ENCODE measurements at places on chromosomes 5 and 9.
A peak's percentile ranks its signal among the peaks of the same experiment; 100 is the strongest.

- DNase-seq = no peak
These were observed 213.0 kb downstream of the FBXL17 start for GRCh38 chr5:108168915-108169314.

DNA sequence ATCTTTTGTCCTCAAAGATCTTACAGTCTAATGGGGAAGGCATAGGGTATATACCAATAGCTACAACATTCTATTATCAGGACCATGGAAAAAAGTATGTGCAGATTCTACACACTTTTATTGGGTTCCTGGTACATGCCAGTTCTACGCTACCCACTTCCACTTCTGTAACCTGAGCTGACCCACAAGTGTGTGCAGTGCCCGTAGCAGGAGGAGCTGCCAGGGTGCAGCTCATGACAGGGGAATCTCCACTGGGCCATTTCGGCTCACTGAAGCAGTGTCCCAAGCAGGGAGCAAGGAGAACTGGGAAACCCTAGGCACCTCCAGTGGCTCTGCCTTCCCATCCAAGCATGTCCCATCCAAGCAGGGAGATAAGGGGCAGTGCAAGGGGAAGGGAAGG lies 60.4 kb downstream of the FOXI1 start:
- no peak for DNase-seq

GRCh38 chr9:130027533-130028365 lies 15.2 kb downstream of the FNBP1 start:
- no peak for DNase-seq

GRCh38 chr5:171747061-171747859 lies 38.4 kb upstream of the SMIM23 start:
- no peak for DNase-seq

DNA sequence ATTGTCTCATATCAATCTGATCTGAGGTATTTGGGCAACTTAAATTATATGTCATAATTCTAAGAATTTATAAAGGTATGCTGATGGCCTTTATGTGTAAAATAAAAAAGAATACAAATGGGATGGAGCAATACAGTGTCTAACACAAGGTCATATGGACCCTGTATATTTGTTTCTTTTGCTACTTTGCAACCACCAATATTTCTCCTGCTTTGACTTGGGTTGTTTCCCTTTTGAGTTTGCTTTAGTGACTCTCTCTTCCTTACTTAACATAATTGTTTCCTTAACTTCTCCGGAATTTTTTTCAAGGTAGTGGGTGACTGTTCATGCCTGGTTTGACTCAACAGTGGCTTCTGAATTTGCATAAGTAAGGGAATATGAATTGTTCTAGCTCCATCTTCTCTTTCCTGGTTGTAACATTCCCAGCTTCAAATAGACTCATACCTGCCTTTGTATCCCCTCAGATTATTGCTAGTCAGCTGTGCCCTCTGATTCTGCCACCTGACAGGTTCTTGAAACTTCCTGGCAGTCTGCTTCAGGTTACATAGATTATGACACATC lies 30.2 kb upstream of the ANXA1 start:
- DNase-seq = no peak

- DNase-seq = no peak
These were observed 50.5 kb downstream of the HACD4 start for GRCh38 chr9:20980832-20981455.

DNA sequence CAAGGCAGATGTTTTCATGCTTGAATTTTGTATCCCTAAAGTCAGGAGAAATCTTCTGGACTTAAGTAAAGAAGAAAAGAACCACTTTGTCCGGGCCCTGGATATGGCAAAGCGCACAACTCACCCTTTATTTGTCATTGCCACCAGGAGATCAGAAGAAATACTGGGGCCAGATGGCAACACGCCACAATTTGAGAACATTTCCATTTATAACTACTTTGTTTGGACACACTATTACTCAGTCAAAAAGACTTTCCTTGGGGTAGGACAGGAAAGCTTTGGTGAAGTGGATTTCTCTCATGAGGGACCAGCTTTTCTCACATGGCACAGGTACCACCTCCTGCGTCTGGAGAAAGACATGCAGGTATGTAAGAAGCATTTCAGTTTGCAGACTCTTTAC lies 2.3 kb downstream of the TYRP1 start:
- no peak for DNase-seq

DNA sequence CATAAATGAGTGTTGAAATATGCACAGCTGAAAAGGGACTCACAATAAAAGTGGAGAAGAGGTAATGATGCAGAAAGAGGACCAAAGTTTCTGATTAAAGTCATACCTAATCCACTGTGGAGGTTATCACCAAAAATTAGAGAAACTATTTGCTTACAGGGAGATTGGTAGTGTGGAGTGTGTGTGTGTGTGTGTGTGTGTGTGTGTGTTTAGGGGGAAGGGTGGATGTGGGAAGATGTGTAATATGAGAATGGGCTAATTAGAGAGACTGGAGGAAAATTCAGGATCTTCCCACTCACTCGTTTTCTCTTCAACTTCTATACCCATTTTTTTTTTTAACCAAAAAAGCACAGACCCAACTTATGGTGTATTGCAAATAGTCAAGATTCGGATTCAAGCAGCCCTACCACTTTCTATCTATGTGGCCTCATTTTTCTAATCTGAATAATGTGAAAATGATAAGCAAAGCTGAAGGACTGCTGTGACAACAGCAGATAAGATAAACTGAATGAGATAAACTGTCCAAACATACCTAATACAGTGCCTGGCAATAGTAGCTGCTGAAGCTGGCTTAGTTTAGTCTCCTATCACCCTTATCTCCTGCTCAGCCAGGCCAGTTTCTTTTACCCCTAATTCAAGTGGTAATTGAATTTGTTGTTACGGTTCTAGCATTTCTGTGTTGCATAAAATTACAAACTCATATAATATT lies 501.1 kb downstream of the KDM4C start:
- no peak for DNase-seq

DNA sequence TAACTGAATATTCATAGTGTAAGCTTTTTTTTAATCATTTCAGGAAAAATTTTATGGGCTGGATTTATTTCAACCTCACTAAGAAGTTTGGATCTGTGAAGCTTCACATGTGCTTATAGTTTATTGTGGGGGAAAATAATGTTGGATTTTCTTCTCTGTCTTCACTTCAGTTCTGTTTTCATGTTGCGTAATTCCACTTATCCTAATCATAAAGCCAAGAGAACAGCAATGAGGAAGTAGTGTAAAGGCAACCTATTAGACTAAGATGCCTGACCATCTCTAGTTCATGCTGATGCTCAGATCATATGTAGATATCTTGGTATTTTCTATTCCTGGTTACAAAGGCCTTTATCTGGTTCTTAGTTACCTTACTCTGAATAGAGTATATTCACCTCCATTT lies 50.0 kb downstream of the CD180 start:
- no peak for DNase-seq

- no peak for DNase-seq
These were observed 83.9 kb upstream of the CXCL14 start for GRCh38 chr5:135662683-135663082.

DNA sequence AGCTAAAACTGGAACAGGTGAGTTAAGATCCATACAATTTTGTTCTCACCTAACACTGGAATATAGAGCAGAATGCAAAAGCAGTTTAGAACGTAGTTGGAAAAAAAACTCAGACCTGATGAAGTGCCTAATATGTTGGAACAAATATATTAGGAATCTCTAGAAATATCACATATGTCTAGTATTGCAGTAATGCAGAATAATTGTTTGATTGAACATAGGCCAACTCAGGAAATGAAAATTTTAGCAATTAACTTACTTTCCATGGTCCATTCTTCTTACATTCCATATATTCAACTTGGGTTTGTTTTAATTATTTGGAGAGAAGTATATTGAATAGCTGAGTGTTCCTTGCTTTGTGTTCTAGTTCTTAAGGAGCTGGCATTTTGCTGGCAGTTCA lies 111.8 kb upstream of the ADAMTSL1 start:
- no peak for DNase-seq

- no peak for DNase-seq
These were observed 4.2 kb downstream of the ZBTB43 start for GRCh38 chr9:126809068-126809467.

DNA sequence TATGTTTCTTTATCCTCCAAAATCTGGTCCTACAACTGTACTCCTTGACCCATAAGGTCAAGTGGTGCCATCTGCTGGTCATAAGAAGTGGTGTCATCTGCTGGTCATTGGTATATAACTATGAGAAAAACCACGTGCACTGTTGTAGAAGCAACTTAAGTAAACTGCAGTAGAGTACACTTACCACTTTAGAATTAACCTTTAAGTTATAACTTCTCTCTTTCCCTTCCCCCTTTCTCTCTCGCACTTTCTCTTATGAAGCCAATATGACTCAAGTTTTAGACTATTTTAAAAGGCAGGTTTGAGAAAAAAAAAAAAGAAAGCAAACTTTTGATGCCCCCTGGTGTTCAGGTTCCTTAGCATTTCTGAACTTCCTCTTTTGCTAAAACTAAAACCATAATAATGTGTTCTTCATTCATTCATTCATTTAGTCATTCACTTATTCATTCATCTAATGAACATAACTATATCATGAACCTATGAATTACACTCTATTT lies 12.8 kb upstream of the MTAP start:
- peak; percentile 24 for DNase-seq

GRCh38 chr5:178839319-178839704 lies 20.4 kb upstream of the ZNF354B start:
- DNase-seq = peak; percentile 6

DNA sequence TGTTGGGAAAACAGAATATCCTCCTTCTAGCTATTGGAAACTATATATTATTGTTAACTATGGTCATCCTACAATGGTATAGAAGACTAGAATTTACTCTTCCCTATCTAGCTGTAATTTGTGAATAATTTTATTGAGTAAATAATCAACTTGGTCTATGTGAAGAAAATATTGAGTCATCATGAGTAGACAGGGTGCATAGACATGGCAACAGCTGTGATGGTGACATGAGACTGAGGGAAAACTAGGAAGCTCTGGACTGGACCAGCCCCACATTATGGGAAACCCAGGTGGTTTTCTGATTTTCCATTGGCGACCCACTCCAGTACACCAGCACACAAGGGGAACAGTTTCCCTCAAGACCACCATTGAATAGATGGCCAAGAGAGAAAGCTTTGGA lies 95.0 kb downstream of the APBA1 start:
- no peak for DNase-seq

- peak; percentile 23 for DNase-seq
These were observed 11.8 kb upstream of the CXXC5 start for GRCh38 chr5:139636207-139636792.

DNA sequence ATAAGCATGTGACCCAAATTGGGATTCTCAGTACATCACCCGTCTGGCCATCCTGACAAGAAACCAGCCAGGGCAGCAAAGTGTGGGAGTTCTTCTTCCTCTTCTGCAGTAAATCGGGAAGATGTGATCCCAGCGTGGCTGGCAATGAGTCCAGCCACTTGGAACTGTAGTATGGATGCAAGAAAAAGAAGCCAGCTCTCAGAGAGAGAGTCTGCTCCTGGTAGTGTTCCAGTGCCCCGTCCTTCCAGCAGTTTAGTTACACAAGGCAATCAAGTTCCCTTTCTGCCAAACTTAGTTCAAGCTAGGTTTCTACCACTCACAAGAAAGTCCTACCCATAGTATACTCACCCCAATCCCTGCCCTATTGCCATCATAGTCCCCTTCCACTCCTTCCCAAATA lies 65.6 kb downstream of the CDK5RAP2 start:
- no peak for DNase-seq

DNA sequence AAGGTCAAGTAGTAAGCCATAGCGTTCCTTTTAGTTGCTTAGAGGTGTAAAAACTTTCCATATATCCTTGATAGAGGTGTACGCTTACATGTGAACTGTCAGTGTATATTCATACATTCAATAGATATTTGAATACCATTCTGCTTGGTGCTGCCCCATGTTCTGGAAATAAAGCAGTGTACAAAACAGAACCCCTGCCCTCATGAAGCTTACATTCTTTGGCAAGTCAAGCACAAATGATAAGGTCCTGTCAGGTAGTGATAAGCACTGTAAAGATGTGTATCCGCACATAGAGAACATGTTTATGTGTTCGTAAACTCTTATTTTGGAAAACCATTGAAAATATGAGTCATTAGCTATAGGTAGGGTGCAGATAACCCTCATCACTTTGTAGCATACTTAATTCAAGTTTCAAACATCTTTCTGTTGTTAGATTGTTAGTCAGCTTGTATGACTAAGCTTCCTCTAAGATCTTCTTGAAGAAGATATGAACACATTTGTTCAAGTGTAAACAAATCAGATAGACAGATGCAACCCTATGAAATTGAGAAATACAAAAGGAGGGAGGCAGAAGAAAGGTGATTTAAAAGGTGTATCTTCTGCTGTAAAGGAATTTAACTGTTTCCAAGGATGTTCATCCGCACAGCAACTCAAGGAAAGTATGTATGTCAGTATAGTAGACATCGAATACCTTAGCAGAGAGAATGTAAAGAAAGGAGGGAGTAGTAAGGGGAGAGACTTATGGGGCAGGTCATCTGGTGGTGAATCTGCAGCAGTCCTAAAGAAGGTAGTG lies 1.6 kb downstream of the GTF3C4 start:
- no peak for DNase-seq

DNA sequence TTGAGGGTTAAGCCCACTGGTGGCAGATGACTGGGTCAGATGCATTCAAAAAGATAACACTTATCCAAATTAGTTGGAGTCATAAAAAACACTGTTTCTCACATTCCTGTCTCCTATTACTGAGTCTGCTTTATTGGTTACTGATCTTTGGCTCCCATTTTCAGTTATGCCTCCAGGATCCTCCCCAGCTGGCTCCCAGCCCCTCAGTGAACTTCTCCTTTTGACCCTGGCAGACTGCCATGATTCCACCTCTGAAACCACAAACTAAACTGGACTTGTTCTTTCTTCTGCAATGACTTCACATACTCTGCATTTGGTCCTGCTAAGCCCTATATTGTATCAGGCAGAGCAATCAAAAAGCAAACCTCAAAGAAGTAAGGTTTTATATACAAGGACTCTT lies 860.8 kb upstream of the DMAC1 start:
- DNase-seq = no peak

GRCh38 chr5:56155992-56156584 lies 77.0 kb downstream of the ANKRD55 start:
- no peak for DNase-seq

GRCh38 chr9:69798744-69799143 lies 21.9 kb upstream of the CFAP95 start:
- DNase-seq = no peak

- DNase-seq = no peak
These were observed 66.7 kb upstream of the CAST start for GRCh38 chr5:96595300-96596090.

- no peak for DNase-seq
These were observed 62.4 kb downstream of the SERINC5 start for GRCh38 chr5:80193401-80193800.

DNA sequence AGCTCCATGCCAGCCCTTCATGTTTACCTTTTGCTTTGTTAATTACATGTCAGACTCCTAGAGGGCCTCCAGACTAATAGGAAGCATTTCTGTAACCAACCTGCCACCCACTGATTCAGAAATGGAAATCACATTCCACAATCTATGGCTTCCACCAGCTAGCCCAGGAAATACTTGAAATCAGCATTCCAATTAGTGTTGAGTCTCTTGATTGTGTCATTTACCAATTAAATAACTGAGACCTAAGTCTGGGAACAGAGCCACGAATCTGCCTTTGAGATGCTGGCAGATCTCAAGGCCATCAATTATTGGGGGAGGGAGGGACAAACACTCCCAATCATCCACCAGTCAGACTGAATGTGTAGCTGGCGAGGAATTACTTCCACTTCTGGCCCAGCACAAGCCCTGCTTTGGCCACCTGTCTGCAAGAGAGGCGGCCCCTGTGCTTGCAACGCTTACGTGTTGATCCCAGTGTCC lies 27.4 kb upstream of the SAP30L start:
- no peak for DNase-seq

GRCh38 chr9:89606049-89606623 lies 1.3 kb downstream of the GADD45G start:
- no peak for DNase-seq
